M059J (cell line): ENCODE measurements at places on chromosomes 7 and 10.
A peak's percentile ranks its signal among the peaks of the same experiment; 100 is the strongest.

DNA sequence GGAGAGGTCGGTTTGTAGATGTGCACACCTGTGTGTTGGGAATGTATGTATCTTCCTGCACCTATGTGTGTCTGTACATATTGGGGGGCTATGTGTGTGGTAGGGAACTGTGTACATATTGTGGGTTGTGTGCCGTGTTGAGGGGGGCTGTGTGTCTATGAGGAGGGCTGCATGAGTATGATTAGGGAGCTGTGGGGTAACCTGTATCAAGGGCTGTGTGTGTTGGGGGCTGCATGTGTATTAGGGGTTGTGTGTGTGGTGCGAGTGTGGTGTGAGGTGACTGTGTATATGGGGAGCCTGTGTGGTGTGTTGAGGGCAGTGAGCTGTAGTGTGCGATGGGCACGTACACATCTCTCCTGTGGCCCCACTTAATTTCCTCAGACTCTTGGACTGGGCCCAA lies 22.2 kb upstream of the PAX2 start:
- DNase-seq = no peak

GRCh38 chr7:158009886-158010285 lies 577.7 kb downstream of the PTPRN2 start:
- no peak for DNase-seq

GRCh38 chr7:106464651-106465050 lies 179.9 kb upstream of the NAMPT start:
- no peak for DNase-seq

GRCh38 chr10:106830471-106830870 lies 334.0 kb downstream of the SORCS1 start:
- no peak for DNase-seq

DNA sequence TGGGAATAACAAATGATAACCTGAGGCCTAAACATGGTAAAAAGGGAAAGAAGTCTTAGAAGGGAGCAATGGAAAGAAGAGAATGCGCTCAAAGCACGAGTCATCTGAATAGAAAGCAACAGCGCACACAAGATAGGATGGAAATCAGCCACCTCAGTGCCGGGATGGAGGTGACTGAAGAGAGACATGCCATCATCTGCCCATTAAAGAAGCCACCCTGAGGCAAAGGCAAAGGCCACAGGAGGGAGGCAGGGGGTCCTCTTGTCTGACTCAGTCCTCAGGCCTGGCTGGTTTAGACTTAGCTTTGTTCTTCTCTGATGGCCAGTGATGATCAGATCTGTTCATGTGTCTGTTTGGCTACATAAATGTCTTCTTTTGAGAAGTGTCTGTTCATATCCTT lies 180.6 kb downstream of the CHCHD3 start:
- DNase-seq = peak; percentile 34
